Left ventricle myocardium superior (tissue), 1 donor: ENCODE measurements at places on chromosomes 12 and 14. TPM values are rescaled to one million over a fixed set of nuclear protein-coding genes. Genes with fewer than 3 reads are reported as not detected.

GDF3 gene
- not detected for total RNA-seq

DNA sequence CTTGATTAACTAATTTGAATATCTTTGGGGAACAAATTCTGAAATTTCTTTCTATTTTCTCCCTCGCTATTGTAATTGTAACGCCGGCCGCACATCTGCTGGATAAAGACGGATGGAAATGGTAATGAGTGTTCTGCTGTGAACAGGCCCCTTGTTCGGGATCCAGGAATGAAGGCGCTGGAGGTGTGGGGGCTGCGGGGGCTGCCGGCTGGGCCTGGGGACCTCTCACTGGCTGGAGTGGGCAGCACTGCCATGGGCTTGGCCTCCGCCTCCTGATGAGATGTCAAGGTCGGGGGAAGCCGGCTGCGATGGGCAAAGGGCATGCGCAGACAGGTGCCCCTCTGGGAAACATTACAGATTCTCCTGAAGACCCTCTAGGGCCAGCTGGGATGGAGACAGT lies 175.4 kb downstream of the PHETA1 start:
- no peak for DNase-seq

- no peak for DNase-seq
Observed at GRCh38 chr14:48686650-48687049, 899.5 kb downstream of the RPS29 start.

- peak; percentile 58 for DNase-seq
Observed at GRCh38 chr14:94129758-94130414, 482 bp upstream of the IFI27L2 start.

- no peak for DNase-seq
Observed at GRCh38 chr12:82954572-82954971, 267.9 kb downstream of the TMTC2 start.

GRCh38 chr12:121295116-121295745 lies 1.3 kb downstream of the CAMKK2 start:
- DNase-seq = no peak

GRCh38 chr14:34004881-34005280 lies 54.0 kb upstream of the EGLN3 start:
- DNase-seq = no peak

DNA sequence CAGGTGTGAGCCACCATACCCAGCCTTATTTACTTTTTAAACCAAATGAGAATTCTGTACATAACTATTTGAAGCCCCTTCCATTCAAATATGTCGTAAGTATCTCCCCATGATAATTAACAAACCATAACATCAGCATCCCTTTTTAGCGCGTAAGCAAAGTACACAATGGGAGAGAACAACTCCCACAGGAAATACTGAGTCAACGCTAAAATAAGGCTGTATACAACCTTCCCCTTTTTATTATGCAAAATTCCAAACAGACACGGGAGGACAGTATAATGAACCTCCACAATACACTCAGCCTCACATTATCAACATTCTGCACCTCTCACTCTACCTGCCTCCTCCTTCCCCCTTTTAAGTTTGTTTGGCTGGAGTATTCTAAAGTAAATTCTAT lies 73.5 kb downstream of the CCDC88C start:
- no peak for DNase-seq

VRTN gene
- not detected for total RNA-seq

SIRT4 gene
- 10.2 TPM for total RNA-seq

TCL1B gene
- not detected for total RNA-seq

DNA sequence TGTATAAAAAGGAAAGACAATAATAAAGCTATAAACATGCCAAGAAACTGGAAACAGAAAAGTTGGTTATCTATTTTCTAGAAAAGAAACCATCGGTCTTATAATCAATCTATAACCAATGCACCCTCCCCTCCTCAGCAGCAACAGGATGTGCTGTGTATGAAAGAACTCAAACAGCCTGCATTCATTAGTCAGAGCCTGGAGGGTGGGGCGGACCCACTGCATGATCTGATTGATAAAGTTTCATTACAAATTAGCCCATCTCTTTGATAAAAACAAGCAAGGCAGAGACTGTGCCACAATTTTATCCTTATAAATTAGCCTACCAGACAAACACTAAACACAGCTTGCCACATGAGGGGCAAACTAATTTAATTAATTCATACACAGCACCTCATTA lies 448.1 kb downstream of the BCAT1 start:
- DNase-seq = no peak

CCDC198 gene
- not detected for total RNA-seq

- no peak for DNase-seq
Observed at GRCh38 chr12:103879048-103879692, 38.1 kb upstream of the NT5DC3 start.

AICDA gene
- total RNA-seq = not detected

- peak; percentile 54 for DNase-seq
Observed at GRCh38 chr12:124765581-124766489, 97.8 kb downstream of the SCARB1 start.

DNA sequence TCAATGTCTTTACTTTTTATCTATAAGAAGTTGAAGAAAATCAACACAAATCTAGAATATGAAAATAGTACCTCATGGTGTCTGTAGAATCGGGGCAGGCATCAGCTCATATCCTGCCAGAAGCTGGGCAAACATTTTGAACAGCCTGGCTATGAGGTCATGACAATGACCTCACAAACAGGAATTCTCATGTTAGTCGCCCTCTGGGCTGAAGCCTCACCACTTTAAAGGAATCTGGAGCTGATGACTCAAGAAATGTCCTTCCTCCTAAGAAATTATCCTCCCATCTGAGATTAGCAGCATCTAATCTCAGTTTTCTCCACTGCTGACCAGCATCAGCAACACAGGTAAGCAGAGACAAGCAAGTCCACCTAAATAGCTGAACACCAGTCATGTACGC lies 27.1 kb downstream of the CLIP1 start:
- no peak for DNase-seq

DNA sequence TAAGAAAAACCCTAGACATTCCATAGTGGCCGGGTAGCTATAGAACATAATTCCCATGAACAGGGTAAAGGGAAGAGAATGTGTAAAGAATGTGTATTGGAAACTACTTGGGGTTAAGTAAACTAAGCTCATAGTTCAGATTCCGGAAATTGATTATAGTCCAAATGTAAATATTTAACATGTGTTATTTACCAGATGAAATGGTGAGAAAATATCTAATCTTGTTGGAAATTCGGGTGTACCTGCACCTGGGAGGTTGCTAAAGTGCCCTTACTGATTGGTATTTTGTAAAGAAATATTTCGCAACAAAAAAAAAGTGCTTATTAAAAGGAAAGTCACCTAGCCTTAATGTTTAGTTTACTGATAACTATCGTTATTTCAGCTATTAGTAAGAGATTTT lies 14.4 kb downstream of the RASSF9 start:
- DNase-seq = no peak

- peak; percentile 66 for DNase-seq
Observed at GRCh38 chr12:131808744-131809371, 19.3 kb upstream of the MMP17 start.

GRCh38 chr12:8609061-8609570 lies 3.5 kb downstream of the AICDA start:
- DNase-seq = no peak

NEUROD4 gene
- total RNA-seq = not detected

TTC9 gene
- 0.67 TPM for total RNA-seq

FAM90A1 gene
- total RNA-seq = not detected

DNA sequence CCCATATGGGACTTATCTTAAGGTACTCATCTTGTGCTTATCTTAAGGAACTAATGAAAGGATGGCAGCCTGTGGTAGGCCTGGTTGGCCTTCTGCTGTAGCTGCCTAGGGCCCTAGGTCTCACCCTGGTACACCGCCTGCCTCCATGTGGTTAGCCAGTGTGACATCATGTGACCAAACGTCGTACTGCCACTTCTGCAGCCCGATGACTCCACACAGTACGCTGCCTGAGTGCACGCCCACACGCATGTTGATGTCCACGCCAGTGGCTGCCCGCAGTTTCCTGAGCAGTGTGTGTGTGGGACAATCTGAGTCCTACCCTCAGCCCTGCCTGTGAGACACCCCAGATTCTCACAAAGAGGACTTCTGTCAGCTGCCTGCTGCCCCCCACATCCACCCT lies 5.1 kb downstream of the ADCY4 start:
- peak; percentile 73 for DNase-seq

BICDL1 gene
- 4.7 TPM for total RNA-seq

EML1 gene
- total RNA-seq = 42.9 TPM

TRPV4 gene
- 0.25 TPM for total RNA-seq

- DNase-seq = peak; percentile 30
Observed at GRCh38 chr12:27915021-27915420, 57.5 kb downstream of the PTHLH start.

KRT77 gene
- not detected for total RNA-seq

ESR2 gene
- total RNA-seq = 0.47 TPM

- DNase-seq = peak; percentile 58
Observed at GRCh38 chr12:6899837-6900519, 4.6 kb upstream of the LRRC23 start.

DNA sequence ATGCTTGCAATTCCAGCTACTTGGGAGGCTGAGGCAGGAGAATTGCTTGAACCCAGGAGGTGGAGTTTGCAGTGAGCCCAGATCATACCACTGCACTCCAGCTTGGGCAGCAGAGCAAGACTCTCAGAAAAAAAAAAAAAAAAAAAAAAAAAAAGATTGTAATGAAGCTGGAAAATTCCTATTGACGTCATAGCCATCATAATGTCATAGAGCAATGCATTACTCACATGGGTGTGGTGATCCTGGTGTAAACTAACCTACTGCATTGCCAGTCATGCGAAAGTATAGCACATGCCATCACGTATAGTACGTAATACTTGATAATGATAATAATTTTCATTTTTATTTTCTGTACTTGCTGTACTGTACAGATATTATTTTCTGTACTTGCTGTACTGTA lies 42.7 kb upstream of the NID2 start:
- DNase-seq = no peak

GRCh38 chr12:121996050-121996944 lies 25.4 kb upstream of the BCL7A start:
- no peak for DNase-seq

DNA sequence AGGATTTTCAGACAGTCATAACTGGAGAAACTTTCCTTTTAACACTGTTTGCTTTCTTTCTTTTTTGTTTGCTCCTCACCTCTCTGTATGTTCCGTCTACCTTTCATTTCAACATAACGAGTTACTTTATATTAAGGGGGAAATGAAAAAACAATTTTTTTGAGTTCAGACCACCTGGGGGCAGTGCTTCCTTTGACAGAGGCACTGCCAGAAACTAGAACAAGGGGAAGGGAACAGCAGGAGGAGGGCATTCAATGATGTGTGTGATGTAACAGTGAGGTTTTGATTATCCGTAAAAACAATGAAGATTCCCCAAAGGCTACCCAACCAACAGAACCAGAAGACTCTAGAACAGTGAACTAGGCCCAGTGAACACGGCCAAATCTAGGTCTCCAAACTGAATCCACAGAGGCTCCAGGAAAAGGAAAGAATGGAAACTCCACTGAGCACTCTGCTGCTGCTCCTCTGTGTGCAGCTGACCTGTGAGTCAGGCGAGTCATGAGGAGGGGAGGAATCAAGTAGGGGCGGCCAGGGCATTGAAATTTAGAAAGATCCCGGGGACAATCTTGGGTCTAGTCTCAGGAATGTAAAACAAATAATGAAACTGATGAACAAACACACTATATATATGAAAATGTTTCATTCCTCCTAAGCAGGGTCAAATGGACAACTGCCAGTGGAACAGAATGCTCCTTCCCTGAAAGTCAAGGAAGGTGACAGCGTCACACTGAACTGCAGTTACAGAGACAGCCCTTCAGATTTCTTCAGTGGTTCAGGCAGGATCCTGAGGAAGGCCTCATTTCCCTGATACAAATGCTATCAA lies 323.5 kb downstream of the DAD1 start:
- DNase-seq = no peak

DNA sequence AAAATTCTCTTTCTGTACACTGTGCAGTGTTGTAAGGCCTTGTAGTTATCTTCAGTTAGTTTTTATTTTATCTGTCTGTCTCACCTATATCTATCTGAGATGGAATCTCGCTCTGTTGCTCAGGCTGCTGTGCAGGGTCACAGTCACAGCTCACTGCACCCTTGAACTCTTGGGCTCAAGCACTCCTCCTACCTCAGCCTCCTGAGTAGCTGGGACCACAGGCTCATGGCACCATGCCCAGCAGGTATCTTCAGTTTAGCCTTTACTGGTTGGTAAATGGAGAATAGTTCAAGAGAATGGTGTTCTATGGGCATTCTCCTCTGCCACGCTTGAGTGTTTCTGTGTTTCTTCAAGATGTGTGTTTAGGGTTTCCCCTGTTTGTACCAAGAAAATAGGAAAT lies 13.6 kb downstream of the TULP3 start:
- no peak for DNase-seq

GRCh38 chr12:113888435-113888834 lies 77.7 kb downstream of the RBM19 start:
- DNase-seq = no peak

RARG gene
- 16.9 TPM for total RNA-seq

DNA sequence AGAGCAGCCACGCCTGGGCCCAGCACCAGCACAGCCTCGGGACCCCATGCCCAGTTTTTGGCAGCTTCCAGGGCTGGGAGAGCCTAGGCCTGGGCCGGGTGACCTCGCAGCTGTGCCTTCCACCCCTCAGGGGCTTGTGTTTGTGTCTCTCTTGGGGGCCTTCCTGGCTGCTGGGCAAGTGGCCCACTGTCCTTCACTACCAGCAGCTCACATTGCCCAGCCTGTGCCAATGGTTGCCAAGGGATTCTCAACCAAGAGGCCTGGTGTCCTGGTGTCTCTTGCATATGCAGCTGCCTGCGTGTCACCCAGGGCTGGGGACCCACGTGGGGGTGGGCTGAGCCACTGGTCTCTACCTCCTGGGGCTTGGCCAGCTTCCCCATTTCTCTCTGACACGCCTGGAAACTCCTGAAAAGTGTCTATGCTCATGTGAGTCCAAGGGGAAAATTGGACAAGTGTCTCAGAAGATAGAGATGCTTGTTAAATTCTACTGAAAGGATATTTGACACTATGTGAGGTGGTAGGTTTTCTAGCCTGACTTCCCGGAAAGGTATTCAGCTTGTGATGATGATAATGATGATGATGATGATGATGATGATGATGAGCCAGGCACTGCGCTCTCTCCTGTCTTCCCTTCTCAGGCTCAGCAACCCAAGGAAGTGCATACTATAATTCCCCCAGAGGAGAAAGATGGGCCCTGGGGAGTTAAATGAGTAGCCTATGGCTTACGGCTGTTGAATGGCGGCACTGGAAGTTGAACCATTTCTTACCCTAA lies 48.8 kb upstream of the ESRRB start:
- DNase-seq = no peak

KNTC1 gene
- 3.5 TPM for total RNA-seq

EPYC gene
- not detected for total RNA-seq

GRCh38 chr12:62578726-62579125 lies 112.1 kb downstream of the MON2 start:
- no peak for DNase-seq

- DNase-seq = no peak
Observed at GRCh38 chr12:82756303-82756702, 69.6 kb downstream of the TMTC2 start.

DNA sequence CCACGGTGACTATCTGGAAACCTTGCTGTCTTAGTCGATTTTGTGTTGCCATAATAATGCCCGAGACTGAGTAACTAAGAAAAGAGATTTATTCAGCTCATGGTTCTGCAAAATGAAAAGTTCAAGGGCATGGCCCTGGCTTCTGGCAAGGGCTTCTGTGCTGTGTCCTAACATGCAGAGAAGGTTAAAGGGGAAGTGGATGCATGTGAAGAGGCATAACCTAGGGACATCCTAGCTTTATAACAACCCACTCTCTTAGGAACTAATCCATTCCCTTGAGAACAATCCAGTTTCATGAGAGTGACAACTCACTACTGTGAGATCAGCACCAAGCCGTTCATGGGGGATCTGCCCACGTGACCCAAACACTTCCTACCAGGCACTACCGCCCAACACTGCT lies 11.5 kb downstream of the FLVCR2 start:
- DNase-seq = no peak
